ENCODE measurements at places on chromosomes 4 and X.

DNA sequence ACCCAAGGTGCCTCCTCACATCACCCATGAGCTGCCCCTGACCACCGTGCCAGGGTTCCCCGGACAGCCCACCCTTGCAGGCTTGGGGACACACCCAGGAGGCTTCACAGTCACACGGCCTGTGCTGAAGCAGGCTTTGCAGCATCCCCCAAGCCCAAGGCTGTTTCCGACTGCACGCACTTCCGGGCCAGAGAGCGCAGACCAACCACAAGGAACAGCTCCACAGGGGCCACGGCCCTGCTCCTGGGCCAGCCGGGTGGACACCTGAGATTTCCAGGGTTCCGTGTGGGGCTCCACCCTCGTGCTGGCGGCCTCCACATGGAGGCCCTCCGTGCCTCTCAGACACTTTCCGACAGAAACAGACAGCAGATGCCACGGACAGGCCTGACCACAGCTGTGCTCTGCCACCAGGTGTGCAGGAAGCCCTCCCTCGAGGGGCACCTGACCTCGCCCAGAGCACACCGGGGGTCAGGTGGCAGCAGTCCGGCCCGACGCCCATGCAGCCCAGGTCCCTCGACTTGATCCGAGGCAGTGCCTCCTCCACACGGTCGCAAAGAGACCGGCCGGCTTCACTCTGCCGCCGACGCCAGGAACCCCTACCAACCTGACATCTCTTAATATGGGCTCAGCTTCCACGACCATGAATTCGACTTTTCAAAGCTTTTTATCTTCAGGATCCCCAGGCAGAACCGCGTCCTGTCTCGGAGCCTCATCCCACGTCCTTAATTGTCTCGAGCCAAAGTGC is 8.0 kb downstream of the CTBP1 start:
- H3K27me3 ChIP-seq = no peaks in the 10 kb centered on the region
- H3K4me1 ChIP-seq = peaks cover 39% of the 10 kb centered on the region
- peaks cover 69% of the 10 kb centered on the region for H3K36me3 ChIP-seq
- no peak overlapping the region for H3K27ac ChIP-seq
- DNase-seq = no peak

DNA sequence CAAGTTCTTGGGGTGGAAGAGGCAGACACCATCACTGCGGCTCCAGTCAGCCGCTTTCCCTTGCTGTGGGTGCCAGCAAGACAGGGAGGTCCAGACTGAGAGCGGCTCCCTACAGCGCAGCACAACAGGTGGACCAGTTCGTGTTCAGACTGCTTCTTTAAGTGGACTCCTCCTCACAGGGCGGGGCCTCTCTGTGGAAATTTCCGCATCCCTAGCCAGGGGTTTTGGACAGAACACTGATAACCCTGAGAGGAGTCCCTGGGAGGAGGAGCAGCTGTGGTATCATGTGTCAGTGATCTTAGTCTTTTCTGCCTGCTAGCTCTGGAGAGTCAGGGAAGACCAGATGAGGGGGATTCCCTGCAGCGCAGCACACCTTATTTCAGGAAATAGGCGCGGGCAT is 48.5 kb downstream of the MAGEC2 start:
- H3K36me3 ChIP-seq = no peaks in the 10 kb centered on the region
- no peak overlapping the region for H3K4me3 ChIP-seq
- H3K27ac ChIP-seq = no peak overlapping the region
- no peaks in the 10 kb centered on the region for H3K27me3 ChIP-seq
- no peak for DNase-seq
- no peaks in the 10 kb centered on the region for H3K4me1 ChIP-seq

GRCh38 chr4:138003248-138003647 is 238.9 kb downstream of the SLC7A11 start:
- H3K27me3 ChIP-seq = no peaks in the 10 kb centered on the region
- no peaks in the 10 kb centered on the region for H3K36me3 ChIP-seq
- H3K4me1 ChIP-seq = no peaks in the 10 kb centered on the region

GRCh38 chr4:22688236-22688635 is 4.5 kb upstream of the GBA3 start:
- H3K36me3 ChIP-seq = no peaks in the 10 kb centered on the region
- no peak for DNase-seq
- no peak overlapping the region for H3K4me3 ChIP-seq

GRCh38 chrX:7996414-7996813 is 69.2 kb upstream of the PNPLA4 start:
- DNase-seq = peak; percentile 16
- H3K4me3 ChIP-seq = no peak overlapping the region
- no peak overlapping the region for H3K27ac ChIP-seq
- no peaks in the 10 kb centered on the region for H3K36me3 ChIP-seq
- no peaks in the 10 kb centered on the region for H3K27me3 ChIP-seq
- H3K4me1 ChIP-seq = no peaks in the 10 kb centered on the region

DNA sequence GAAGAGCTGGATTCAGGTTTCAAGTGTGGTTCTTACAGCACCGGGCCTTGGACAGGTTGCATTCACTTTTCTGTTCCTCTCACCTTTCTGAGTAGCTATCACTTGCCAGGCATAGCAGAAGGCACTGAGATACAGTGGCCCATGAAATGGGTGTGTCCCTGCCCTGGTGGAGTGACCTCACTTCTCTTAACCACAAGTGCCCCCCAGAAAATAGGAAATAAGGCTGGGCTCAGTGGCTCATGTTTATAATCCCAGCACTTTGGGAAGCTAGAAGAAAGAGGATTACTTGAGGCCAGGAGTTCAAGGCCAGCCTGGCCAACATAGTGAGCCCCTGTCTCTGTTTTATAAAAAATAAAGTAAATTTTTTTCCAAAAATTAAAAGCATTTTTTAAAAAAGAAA is 101.7 kb upstream of the KIT start:
- H3K27me3 ChIP-seq = no peaks in the 10 kb centered on the region
- H3K36me3 ChIP-seq = no peaks in the 10 kb centered on the region

DNA sequence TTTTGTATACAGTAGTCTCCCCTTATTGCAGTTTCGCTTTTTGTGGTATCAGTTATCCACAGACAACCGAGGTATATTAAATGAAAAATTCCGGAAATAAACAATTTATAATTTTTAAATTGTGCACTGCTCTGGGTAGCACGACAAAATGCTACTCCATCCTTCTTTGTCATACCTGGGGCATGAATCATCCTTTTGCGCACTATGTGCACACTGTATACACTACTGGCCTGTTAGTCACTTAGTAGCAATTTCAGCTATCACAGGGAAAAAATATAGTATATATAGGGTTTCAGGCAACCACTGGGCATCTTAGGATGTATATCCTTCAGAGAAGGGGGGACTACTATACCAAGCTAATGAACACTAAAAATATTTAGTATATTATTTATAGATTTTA is 198.8 kb upstream of the FAT4 start:
- no peak for DNase-seq
- H3K36me3 ChIP-seq = no peaks in the 10 kb centered on the region
- H3K27me3 ChIP-seq = no peaks in the 10 kb centered on the region

GRCh38 chr4:19051831-19052230 is 1030.3 kb upstream of the LCORL start:
- H3K36me3 ChIP-seq = no peaks in the 10 kb centered on the region
- no peaks in the 10 kb centered on the region for H3K27me3 ChIP-seq
- no peak for DNase-seq
- no peak overlapping the region for H3K27ac ChIP-seq

- DNase-seq = no peak
- H3K36me3 ChIP-seq = no peaks in the 10 kb centered on the region
- H3K4me3 ChIP-seq = no peak overlapping the region
- no peak overlapping the region for H3K27ac ChIP-seq
- no peaks in the 10 kb centered on the region for H3K27me3 ChIP-seq
Observed at GRCh38 chr4:85268188-85268587, 206.8 kb upstream of the ARHGAP24 start.

DNA sequence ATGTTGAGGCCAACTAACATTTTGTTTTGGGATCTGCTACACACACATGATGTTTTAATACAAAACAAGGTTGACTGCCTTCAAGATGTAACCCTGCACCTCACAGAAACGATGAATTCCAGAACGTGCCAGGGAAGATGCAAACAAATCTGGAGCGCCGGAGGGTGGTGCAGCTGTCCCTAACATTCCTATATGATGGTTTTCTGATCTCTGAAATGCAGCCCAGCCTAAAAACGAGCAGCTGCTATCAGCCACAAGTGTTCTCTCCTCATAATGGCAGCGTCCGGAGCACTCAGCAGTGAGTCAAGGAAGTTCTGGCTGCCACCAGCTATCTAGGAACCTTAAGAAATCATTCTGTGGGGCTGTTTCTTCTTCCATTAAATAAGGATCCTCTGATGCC is 333.4 kb downstream of the NR3C2 start:
- H3K4me1 ChIP-seq = peaks cover 7% of the 10 kb centered on the region
- no peak for DNase-seq
- H3K36me3 ChIP-seq = peaks cover 14% of the 10 kb centered on the region
- H3K27me3 ChIP-seq = no peaks in the 10 kb centered on the region
- no peak overlapping the region for H3K4me3 ChIP-seq
- H3K27ac ChIP-seq = no peak overlapping the region

DNA sequence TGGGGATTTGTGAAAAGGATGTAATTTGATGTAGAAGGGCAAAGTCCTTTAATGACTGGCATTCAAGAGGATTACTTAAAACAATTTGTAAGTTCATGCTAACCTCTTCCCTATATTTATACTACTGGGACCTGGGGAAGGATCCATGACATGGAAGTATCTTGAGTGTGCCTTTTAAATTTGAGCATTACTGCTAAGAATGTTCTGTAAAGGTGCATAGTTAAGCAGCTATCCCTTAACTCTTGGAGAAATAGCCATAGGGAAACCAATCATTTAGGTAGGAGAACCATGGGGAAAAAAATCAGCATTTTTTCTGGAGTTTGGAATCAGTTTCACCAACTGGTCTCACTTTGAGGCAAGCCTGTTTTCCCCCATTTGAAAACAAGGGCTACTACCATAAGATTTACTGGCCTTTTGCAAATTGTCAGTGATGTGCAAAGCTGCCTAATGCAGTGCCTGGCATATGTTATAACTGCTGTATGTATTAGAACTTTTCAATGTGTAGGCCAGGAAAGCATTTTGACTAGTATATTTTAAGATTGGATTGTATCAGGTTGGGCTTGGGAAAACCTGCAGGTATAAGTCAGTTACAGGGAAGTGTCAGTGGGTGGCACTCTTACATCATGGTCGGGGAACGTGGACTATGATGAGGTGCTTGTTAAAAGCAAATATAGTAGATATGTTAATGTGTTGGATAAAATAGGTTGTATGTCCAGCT is 72.1 kb downstream of the PRSS12 start:
- peaks cover 23% of the 10 kb centered on the region for H3K4me1 ChIP-seq
- peak overlapping the region; percentile 92 for H3K4me3 ChIP-seq
- peaks cover 24% of the 10 kb centered on the region for H3K36me3 ChIP-seq
- H3K27ac ChIP-seq = peak overlapping the region; percentile 44

DNA sequence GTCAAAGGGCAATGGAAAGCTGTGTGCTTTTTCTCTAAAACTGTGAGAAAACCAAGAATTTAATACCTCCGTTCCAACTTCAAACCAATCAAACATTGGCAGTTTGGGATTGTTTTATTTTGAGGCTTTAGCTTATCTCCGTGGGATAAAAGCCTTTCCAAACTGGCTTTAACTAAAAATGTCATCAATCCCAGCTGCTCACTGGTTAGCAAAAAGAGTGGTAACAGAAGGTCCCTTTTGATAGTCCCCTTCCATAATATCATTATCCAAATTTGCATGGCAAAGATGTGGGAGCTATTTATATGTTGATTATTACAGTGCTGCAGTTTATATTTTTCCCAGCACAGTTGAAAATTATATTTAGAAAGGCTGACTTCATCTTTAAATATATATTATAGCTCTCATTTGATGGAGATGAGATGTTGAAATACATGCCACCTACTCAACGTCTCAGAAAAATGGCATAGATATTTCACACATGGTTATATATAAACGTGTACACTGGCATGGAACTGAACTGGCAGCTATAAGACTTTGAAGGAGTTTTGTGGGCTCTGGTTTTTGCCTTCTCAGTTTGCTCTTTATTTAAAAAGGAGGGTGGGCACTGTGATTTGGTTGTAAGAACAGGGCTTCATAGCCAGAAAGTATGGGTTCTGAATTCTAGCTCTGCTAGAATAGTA is 707.1 kb upstream of the SLIT2 start:
- no peaks in the 10 kb centered on the region for H3K4me1 ChIP-seq
- no peak overlapping the region for H3K27ac ChIP-seq
- no peak overlapping the region for H3K4me3 ChIP-seq
- DNase-seq = no peak
- no peaks in the 10 kb centered on the region for H3K27me3 ChIP-seq

DNA sequence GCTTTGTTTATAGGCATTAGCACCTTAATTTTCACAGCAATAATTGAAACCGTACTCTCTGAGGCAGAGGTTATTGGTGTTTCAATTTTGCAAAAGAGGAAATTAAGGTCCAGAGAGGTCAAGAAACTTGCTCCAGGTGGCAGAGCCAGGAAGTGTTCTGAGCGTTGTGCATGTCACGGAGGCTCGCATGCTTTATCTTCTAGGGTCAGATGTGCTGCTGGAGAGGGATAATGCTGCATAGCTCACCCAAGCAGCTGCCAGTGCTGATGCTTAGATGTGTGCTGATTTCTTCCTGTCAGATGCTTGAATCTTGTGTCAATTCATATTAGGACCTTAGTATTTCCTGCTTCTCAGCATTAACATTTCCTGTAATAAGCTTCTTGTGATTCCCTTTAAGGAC is 13.0 kb upstream of the FGF5 start:
- no peak overlapping the region for H3K4me3 ChIP-seq
- peaks cover 45% of the 10 kb centered on the region for H3K27me3 ChIP-seq
- H3K36me3 ChIP-seq = no peaks in the 10 kb centered on the region
- DNase-seq = no peak
- no peaks in the 10 kb centered on the region for H3K4me1 ChIP-seq

DNA sequence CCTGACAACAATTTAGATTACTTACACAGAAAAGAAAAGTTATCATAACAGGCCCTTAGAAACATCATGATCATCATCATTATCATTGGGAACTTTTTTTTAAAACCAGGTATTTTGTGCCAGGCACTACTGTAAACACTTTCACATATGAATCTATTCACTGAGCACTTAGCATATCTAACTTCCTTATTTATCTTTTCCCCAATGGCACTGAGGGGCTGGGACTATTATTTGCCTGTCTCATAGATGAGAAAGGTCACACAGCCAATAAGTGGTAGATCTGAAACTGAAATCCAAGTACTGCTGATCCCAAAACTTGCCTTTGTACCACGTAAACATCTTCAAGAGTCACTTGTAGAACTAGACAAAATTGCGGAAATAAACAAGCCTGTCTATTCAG is 184.2 kb upstream of the RBPJ start:
- DNase-seq = no peak
- peaks cover 23% of the 10 kb centered on the region for H3K4me1 ChIP-seq
- peaks cover 6% of the 10 kb centered on the region for H3K36me3 ChIP-seq
- peaks cover 25% of the 10 kb centered on the region for H3K27me3 ChIP-seq

- H3K4me3 ChIP-seq = no peak overlapping the region
- H3K36me3 ChIP-seq = peaks cover 72% of the 10 kb centered on the region
- no peak for DNase-seq
- H3K27ac ChIP-seq = no peak overlapping the region
- H3K27me3 ChIP-seq = no peaks in the 10 kb centered on the region
- peaks cover 23% of the 10 kb centered on the region for H3K4me1 ChIP-seq
Observed at GRCh38 chr4:3525532-3526430, 6.4 kb downstream of the LRPAP1 start.

DNA sequence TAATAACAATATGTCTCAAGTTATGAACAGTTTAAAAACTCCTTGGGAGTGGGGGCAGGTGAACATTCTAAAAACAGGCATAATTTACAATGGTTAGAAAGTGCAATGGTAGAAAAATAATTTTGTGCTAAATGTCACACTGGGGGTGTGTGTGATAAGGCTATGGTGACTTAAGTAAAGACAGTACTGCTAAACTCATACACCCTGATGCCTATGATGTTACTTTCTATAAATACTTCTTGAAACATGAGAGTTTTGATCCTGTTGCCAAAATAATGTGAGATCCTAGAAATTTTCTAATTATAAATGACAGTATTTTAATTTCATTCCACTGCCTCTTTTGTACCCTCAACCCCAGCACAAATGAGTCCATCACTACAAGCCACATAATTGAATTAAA is 144.2 kb downstream of the POLA1 start:
- DNase-seq = no peak
- H3K4me3 ChIP-seq = no peak overlapping the region
- H3K36me3 ChIP-seq = peaks cover 5% of the 10 kb centered on the region
- no peaks in the 10 kb centered on the region for H3K27me3 ChIP-seq

All from effector memory CD8-positive, alpha-beta T cell (primary cell).